ENCODE measurements at places on chromosomes 1 and 21.

GRCh38 chr1:35555212-35555584, 2.0 kb downstream of the KIAA0319L start:
- DNase-seq: no peak

DNA sequence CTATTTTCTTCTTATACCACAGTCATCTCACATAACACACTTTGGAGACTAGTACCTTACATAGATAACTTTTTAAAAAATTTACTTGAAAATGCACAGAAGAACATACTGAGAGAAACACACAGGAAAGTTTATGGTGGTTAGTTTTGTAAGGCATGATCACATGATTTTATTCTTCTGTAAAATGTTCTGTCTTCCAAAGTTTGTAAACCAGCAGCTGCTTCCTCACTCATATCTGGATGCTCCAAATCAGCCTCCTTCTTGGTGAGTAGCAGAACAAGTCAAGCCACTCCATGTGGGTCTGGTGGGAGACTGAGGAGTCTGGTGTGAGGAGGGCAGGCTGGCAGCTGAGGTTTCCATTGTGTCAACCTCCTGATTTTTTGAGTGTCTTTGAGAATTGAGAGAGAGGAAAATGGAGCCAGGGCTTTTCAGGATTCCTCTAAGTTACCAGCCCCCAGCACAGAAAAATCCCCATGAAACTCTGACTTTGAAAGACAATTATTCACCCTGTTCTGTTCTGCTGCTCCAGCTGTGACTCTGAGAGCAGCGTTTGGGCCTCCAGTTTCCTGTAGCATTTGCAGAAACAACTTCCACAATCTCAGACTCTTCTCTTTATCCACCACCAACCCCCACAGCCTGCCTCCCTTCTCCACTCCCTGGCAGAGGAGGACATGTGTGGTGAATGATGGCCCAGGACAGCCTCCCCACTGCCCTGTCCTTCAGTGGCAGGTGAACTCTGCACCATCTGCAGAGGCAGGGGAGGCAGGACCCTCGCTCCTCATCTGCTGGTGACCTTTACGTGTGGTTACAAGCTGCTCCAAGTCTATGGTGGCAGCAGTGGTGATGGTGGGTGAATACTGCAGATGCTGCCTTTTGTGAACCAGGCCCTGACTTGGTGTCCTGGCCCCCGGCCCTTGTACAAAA, 82.3 kb downstream of the FCRL5 start:
- DNase-seq: peak; percentile 54

- DNase-seq: no peak
Observed at GRCh38 chr1:58964880-58965279, 181.0 kb upstream of the JUN start.

DNA sequence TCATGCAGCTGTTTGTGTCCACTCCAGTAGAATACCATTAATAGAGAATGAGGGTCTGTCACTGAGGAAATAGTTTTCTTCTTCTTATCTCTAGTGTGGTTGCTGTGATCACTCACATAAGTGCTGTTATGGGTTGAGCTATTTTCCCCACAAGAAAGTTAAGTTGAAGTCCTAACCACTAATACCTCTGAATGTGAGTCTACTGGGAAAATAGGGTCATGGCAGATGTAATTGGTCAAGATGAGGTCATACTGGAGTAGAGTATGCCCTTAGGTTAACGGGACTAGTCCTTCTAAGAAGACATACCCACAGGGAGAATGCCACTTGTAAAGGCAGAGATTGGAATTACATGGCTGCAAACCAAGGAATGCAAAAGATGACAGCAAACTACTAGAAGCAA, 70.5 kb upstream of the COL24A1 start:
- DNase-seq: no peak

DNA sequence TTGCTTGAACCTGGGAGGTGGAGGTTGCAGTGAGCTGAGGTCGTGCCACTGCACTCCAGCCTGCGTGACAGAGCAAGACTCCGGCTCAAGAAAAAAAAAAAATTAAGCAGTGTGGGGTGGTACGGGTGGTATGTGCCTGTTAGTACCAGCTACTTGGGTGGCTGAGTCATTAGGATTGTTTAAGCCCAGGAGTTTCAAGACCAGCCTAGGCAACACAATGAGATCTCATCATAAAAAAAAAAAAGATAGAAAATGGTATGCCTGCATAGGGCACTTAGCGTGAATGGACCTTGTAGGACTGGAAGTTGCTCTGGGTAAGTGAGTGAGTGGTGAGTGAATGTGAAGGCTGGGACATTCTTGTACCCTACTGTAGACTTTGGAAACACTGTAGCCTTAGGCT, 37.0 kb downstream of the TBCE start:
- no peak for DNase-seq

GRCh38 chr1:227192163-227192562, 126.1 kb downstream of the CDC42BPA start:
- peak; percentile 58 for DNase-seq

DNA sequence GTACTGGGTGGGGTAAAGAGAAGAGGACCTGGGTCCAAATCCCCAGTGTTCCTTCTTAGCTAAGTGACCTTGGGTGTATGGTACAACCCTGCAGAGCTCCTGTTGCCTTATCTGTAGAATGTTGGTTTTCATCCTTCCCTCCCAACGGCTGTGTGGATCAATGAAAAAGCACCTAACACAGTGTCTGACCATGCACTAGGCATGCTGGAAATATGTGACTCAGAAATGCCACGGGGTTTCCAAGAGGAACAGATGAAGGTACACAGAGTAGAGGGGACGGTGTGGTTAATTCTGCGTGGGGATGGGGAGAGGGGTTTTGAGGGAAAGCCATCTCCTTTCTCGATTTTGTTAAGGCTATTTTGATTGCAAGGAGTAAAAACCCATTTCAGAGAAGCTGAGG, 8.6 kb downstream of the NIPAL3 start:
- DNase-seq: no peak

DNA sequence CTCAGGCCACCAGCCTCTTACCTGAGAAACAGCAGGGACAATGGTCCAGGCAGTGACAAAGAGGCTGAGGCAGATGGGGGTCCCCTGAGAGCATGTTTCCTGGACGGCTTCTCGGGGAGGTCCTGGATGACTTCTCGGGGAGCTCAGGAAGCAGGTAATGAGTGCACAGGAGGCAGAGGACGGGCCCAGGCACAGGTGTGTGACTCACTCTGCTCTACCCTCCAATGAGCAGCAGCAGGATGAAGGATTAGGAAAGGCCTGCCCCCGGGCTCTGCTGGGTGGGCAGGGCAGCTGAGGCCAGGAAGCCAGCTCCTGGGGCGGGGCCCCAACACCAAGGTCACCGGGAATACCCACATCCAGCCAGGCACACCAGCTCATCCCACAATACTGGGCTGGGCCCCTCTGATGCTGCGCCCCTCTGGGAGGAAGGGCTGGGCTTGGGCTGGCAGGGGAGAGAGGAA, 17.2 kb upstream of the PTAFR start:
- DNase-seq: no peak

DNA sequence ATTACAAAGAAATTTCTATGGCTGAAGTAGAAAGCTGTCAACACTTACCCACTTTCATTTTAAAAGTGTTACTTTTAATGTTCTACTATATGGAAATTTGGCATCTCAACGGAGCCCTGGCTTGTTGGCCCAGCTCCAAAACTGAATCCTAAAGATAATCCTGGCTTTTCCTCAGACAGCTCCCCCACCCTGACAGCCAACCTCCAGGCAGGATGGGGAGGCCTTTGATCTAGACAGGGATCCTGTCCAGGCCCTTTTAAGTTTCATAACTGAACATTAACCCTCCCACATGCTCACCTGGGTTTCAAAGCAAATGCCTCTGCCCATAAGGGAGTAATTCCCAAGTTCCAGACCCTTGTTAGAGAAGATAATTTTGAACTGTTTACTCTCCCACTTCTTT, 99.3 kb upstream of the RALGPS2 start:
- no peak for DNase-seq

- no peak for DNase-seq
Observed at GRCh38 chr1:206893380-206893779, 3.9 kb upstream of the IL24 start.

DNA sequence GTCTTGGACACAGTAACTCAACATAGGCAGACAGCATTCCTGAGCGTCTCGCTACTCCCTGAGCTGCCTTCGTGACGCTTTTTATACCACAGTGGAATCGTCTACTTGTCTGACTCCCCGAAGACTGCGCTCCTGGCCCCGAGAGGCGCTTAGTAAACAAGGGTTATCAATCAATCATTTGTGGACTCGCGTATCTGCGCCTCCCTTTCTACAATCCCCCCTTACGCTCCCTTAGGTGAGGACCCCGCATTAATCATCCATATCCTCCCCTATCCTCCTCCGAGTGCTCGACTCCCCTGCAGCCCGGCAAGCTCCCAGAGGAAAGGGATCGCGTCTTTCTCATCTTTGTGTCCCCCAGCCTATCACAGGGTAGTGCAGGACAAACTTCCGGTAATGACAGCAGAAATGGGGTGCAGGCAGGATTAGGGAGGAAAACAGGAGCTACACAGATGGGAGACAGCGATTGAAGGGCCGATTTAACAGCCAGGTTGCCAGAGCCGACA, 522 bp downstream of the TMEM59 start:
- DNase-seq: peak; percentile 14

- peak; percentile 52 for DNase-seq
Observed at GRCh38 chr1:58584082-58584895, 7.2 kb upstream of the TACSTD2 start.

DNA sequence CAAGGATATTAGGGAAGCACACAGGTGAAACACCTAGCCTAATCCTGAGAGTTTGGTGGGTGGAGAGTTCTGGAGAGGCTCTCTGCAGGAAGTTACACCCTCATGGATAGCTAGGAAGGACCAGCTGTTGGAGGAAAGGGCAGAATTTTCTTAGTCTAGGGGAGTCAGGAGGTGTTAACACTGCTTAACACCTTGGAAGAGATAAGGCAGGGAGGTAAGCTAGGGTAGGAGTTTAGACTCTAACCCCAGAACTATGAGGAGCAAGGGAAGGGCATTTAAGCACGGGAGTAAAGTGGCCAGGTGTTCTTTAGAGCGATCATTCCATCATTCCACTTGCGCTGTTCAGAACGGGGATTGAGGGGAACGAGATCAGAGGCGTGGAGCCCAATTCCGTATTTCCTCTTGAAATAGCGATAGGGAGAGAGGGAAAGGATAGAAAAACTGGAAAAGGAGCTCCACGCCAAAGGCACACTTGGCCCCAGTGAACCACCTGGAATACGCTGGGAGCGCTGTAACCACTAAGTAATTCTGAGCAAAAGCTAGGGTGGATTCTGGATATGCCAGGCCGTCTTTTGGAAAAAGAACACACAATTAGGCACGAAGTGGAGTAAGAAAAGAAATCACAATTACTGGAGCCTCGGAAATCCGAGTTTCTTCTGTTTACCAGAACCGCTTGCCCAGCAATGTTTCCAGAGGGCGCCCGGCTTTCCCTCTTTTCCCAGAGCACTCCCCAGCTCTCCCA, 1.5 kb upstream of the GPR137B start:
- no peak for DNase-seq

GRCh38 chr21:14086553-14086952, 124.2 kb downstream of the LIPI start:
- no peak for DNase-seq

DNA sequence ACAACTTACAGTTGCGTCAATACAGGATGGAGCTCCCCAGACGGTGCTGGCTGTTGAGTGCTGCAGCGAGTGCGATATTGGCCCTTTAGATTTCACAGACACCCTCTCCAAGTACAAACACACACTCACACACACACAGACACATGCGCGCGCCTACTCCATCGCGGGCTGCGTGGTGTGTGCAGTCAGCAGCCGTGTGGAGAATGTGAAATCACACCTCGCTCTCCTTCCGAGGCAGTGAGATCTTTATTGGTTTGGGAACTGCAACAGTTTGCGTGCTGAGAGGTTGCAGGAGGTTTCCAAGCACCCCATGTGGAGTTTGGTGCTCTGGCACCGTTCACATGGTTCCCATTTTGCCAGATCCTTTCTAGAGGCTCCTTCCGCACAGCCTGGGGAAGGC, 372.2 kb downstream of the RRAGC start:
- DNase-seq: no peak

DNA sequence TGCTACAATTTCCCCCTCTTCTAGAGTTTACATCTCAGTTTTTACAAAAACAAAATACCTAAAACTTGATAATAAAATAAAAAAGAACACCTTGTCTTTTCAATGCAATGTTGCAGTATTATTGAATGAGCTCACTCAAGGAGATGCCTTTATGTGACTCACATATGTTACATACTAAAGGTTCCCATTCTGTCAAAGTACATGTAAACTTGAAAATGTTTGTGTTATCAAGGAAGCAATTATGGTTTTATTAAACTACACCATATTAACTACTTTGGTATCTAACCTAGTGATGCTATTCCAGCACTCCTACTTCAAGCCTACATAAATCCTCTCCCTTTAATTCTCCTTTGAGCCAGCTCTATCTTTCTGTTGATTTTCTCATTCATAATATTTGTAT, 658.3 kb downstream of the PTPRC start:
- DNase-seq: no peak

DNA sequence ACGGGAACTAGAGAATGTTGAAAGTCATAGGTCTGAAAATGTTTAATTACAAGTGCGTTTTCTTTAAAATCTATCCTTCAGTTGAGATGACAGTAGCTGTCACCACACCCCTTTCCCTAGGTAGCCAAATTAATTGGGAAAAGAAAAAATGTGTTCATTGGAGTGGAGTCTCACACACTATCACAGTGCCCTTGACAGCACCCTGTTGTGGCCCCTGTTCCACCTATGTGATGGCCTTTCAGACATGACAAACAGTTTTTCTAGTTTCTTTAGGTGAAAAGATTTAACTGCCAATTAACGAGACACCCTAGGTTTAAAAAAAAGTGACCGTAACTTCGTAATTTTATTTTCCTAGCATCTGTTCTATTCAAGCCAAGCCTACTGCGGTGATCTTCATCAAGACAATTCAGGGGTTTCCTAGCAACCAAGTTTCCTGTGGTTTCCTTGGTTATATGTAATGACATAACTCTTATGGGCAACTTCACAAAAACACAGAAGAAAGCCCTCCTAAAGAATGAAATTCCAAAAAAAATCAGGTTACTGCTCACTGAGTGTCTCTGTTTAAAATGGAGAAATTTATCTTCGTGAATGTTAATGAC, 298.3 kb downstream of the PDE4B start:
- DNase-seq: peak; percentile 96

DNA sequence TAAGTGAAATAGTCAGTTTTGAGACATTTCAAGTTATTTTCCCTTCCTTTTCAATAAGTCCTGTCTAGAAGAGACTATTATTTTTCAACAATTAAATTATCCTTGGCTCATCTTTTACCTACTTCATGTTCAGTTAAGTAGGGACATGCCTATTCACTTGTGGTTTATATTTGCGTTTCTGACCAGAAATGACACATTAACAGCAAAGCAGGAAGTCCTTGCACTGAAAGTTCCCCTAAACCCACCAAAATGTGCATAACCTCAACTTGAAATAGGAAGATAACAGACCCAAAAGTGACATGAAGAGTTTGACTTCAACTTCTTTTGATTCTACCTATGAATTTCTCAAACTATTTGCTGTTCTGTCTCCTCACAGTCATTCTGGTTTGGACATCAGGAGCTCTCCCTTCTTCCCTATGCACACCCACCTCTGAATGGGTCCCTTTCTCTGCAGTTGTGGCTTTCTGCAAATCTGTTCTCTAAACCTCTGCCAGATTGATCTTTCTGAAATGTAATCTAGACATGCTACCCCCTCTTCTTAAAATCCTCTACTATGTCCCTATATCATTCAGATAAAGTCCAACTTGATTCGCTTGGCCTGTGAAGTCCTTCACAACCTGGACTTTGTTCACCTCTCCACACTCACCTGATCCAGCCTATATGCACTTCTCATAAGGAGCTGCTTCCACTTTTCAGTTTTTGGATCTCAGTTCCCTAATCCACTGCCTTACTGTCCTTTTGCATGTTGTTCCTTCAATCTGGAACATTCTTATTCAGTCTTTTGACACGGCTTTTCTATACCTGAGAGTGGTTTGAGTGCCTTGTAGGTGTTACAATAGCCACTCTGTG, 661.5 kb upstream of the ADGRL4 start:
- no peak for DNase-seq
